Keratinocyte (primary cell): ENCODE measurements at places on chromosomes 4 and X.

GRCh38 chr4:121796283-121796682 lies 4.8 kb upstream of the EXOSC9 start:
- no peak overlapping the region for H3K27ac ChIP-seq
- H3K4me3 ChIP-seq: no peak overlapping the region
- no peak for DNase-seq
- peaks cover 12% of the 10 kb centered on the region for H3K4me1 ChIP-seq
- no peaks in the 10 kb centered on the region for H3K27me3 ChIP-seq

DNA sequence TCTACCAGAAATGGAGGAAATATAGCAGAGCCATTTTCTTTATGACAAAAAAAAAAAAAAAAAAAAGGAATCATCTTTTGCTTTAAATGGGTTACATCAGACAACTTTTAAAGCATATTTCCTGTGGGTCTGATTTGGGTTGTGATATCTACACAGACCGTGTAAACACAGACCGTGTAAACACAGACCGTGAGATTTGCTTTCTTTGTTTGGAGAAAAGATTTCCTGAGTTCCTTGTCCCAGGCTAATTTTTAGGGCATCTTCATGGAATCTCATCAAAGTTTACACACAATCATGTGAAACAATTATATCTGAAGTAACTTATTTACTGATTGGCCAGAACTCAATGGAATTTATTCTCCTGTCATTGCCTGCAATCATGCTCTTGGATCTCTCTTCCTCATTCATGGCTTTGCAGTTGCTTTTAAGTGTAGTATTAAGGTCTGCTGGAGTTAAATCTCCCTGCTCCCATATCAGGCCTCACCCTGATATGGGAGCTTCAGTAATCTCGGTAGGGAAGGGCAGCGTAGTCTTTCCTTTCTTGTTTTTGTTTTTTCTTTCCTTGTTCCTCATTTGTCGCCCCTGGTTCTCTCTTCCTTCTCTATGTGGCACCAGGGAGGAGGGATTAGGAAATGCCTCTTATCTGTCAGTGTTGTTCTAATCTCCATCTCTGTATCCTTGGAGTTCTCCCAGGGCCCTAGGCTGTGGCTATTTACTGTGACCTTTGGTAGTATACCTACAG lies 248.6 kb upstream of the JADE1 start:
- no peak overlapping the region for H3K27ac ChIP-seq
- no peaks in the 10 kb centered on the region for H3K36me3 ChIP-seq
- H3K27me3 ChIP-seq: no peaks in the 10 kb centered on the region

GRCh38 chr4:124318292-124318691 lies 394.2 kb downstream of the ANKRD50 start:
- H3K27me3 ChIP-seq: no peaks in the 10 kb centered on the region
- H3K4me3 ChIP-seq: no peak overlapping the region
- no peak overlapping the region for H3K27ac ChIP-seq
- H3K4me1 ChIP-seq: no peaks in the 10 kb centered on the region
- no peaks in the 10 kb centered on the region for H3K36me3 ChIP-seq

DNA sequence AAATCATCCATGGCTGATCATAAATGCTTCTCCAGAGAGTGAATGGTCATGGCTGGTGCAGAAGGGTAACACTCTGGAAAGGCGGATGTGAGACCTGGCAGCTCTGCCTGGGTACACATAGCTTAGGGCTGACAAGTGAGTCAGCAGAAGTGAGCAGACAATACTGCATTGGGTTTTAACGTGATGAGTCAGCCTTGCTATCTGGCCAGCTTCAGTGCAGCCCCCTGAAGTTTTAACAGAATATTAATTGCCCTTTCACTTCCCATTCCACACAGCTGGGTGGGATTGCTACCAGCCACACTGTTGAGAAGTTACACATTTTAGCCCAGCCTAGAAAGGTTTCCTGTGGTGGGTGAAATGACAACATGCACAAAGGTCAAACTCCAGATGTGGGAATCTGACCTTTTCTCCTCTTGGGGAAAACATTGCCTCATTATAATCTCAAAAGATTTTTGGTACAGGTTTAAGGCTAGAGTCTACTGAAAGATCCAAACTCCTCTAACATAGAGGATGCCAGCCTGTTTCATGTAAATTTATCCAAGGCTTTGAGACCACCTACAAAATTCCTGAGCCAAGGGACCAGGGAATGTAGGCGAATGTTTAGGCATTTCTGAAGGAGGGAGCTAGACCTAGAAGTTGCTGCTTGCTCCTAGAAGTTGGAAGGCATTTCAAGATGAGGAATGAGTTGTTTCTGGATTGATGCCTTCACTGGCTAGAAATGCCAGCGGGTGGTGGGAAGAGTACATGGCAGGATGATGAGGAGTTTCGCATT lies 230.3 kb upstream of the PGRMC2 start:
- H3K27ac ChIP-seq: peak overlapping the region; percentile 73
- no peaks in the 10 kb centered on the region for H3K27me3 ChIP-seq
- peak overlapping the region; percentile 9 for H3K4me3 ChIP-seq
- DNase-seq: no peak
- H3K36me3 ChIP-seq: no peaks in the 10 kb centered on the region

DNA sequence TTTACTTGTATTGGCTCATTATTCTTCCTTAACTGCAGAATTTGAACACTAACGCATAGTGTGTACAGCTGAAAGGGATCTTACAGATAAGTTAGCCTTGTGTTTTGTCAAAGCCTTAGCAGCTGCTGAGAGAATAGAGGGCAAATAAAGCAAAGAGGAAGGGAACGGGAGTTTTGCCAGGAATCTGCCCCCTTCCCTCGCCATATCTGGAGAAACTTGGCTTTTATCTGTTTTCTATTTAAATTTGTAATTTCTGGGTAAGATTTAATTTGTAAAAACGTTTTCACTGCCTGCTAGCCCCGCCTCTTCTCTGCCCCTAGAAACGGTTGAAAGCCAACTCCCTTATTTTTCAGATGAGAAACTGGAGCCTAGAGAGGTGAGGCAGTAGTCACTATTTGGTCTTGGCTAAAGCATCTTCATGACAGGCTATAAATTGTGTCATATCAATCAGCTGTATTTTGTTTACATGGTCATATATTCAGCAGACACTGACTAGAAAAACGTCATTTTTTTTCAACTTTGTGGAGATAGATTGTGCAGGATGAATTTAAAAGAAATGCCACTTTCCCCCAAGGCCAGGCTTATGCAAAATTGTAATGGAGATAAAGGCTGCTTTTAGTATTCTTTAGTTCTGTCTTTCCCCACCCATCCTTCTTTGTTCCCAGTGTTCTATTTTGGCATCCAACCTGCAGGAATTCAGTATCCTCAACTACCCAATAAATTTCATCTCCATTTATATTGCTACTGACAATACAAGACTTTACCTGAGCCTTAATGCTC lies 319.4 kb downstream of the SH2D1A start:
- no peak overlapping the region for H3K4me3 ChIP-seq
- no peaks in the 10 kb centered on the region for H3K4me1 ChIP-seq
- DNase-seq: no peak
- no peaks in the 10 kb centered on the region for H3K27me3 ChIP-seq
- no peaks in the 10 kb centered on the region for H3K36me3 ChIP-seq

DNA sequence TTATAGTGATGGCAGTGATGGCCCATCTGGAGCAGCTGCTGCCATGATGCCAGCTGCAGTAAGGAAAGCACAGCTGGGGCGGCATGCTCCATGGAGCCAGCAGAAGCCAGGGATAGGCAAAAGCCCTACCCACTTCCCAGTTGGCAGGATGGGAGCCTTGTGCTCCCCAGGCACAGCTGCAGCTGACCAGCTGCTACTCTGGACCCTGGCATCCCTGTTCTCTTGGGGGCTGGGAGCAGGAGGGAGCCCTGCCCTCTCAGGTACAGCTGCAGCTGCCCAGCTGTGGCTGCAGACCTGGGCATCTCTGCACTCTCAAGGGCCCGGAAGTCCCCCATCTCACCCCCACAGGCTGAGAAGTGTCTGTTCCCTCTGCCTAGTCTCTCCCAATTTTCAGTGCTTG lies 531.9 kb downstream of the PCDH18 start:
- H3K4me3 ChIP-seq: no peak overlapping the region
- H3K27me3 ChIP-seq: no peaks in the 10 kb centered on the region
- H3K27ac ChIP-seq: no peak overlapping the region
- no peak for DNase-seq
- no peaks in the 10 kb centered on the region for H3K4me1 ChIP-seq
- no peaks in the 10 kb centered on the region for H3K36me3 ChIP-seq

DNA sequence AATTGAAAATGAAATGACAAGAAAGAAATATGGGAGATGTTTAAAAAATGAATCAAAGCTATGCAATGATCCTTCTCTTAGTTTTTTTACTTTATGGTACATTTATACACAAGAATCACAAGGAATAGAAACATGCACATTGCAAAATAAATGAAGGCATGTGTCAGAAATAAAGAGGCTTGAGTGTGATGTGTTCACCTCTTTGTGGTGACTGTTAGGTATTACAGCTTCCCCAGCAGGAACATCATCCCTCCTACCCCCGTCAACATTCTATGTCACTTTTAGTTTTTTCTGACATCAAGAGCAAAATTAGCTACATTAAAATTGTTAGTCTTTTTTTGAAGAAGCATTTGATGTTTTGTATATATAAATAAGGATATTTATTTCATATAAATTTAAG lies 214.8 kb downstream of the SLC4A4 start:
- no peaks in the 10 kb centered on the region for H3K36me3 ChIP-seq
- H3K4me3 ChIP-seq: no peak overlapping the region
- no peaks in the 10 kb centered on the region for H3K27me3 ChIP-seq
- H3K27ac ChIP-seq: no peak overlapping the region
- H3K4me1 ChIP-seq: no peaks in the 10 kb centered on the region
- DNase-seq: no peak

GRCh38 chr4:67499799-67500198 lies 45.5 kb downstream of the CENPC start:
- no peak for DNase-seq
- no peaks in the 10 kb centered on the region for H3K4me1 ChIP-seq
- H3K36me3 ChIP-seq: no peaks in the 10 kb centered on the region
- H3K27me3 ChIP-seq: no peaks in the 10 kb centered on the region
- H3K27ac ChIP-seq: no peak overlapping the region

GRCh38 chrX:7235071-7235470 lies 87.1 kb upstream of the PUDP start:
- H3K4me3 ChIP-seq: no peak overlapping the region
- H3K36me3 ChIP-seq: no peaks in the 10 kb centered on the region
- no peaks in the 10 kb centered on the region for H3K4me1 ChIP-seq
- H3K27ac ChIP-seq: no peak overlapping the region
- no peaks in the 10 kb centered on the region for H3K27me3 ChIP-seq

- peaks cover 8% of the 10 kb centered on the region for H3K4me1 ChIP-seq
- DNase-seq: no peak
- H3K27me3 ChIP-seq: no peaks in the 10 kb centered on the region
- H3K4me3 ChIP-seq: no peak overlapping the region
- H3K36me3 ChIP-seq: peaks cover 4% of the 10 kb centered on the region
- H3K27ac ChIP-seq: no peak overlapping the region
Measured at GRCh38 chrX:154404625-154405192, 4.3 kb downstream of the DNASE1L1 start.

DNA sequence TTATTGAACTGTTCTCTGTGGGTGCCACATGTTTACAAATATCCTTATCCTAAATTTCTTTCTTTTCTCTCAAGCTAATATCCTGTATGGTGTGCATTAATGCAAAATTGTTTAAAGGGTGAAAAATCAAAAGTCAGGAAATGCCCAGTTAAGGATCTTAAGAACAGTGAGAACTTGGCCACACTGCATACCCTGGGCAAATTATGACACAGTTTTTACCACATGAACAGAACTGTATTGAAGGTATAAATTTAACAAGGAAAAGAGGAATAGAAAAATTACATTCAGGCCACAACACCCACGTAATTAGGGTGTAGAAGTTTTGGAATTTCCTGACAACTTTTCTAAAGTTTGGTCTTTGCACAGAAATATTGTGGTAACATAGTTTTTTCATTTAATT lies 94.4 kb upstream of the HCCS start:
- no peak for DNase-seq
- H3K27me3 ChIP-seq: no peaks in the 10 kb centered on the region

DNA sequence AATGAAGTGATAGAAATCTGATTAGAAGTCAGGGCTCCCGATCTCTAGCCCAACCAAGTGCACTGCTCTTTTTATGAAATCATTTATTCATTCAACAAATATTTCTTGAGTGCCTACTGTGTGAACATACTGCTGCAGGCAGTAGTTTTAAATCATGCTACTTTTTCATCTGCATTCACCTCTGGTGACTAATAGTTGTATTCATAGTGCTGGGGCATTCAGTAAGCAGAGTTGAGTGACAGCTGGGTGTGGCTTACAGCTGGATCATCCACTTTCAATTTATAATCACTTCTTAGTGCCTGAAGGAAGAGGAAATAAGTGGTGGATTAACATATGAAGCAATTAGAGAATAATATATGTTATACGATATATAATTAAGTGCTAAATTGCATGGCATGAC lies 94.1 kb upstream of the HPRT1 start:
- H3K4me3 ChIP-seq: no peak overlapping the region
- peaks cover 3% of the 10 kb centered on the region for H3K4me1 ChIP-seq
- peak; percentile 19 for DNase-seq
- H3K27ac ChIP-seq: no peak overlapping the region
- no peaks in the 10 kb centered on the region for H3K36me3 ChIP-seq

- DNase-seq: no peak
- H3K27ac ChIP-seq: no peak overlapping the region
- no peaks in the 10 kb centered on the region for H3K27me3 ChIP-seq
Measured at GRCh38 chr4:114163051-114163450, 183.6 kb upstream of the ARSJ start.

- no peak overlapping the region for H3K4me3 ChIP-seq
- H3K27me3 ChIP-seq: peaks cover 32% of the 10 kb centered on the region
- H3K4me1 ChIP-seq: peaks cover 7% of the 10 kb centered on the region
- H3K27ac ChIP-seq: no peak overlapping the region
Measured at GRCh38 chr4:24675721-24676389, 91.5 kb upstream of the DHX15 start.

DNA sequence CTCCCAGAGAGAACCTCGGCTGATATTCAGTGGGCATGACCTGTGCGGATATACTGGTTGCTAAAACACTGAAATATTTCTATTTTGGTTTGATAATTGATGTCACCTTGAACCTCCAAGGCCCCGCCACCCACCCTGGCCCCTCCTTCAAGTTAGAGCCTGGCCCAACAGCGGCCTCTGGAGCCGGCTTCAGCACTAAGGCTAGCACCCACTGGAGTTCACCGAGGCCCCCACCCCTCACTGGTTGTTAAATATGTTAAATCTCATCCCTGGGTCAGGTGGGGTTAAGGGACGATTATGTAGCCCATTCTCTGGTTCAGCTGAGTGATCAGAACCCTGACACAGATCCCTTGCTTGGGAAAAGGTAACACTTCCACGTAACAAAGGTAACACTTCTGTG lies 24.3 kb downstream of the SEL1L3 start:
- no peak overlapping the region for H3K27ac ChIP-seq
- H3K27me3 ChIP-seq: no peaks in the 10 kb centered on the region
- no peaks in the 10 kb centered on the region for H3K4me1 ChIP-seq
- DNase-seq: no peak
- H3K4me3 ChIP-seq: no peak overlapping the region
- H3K36me3 ChIP-seq: peaks cover 3% of the 10 kb centered on the region

GRCh38 chr4:20249333-20249732 lies 2.4 kb upstream of the SLIT2 start:
- H3K36me3 ChIP-seq: no peaks in the 10 kb centered on the region
- no peaks in the 10 kb centered on the region for H3K27me3 ChIP-seq
- no peak overlapping the region for H3K4me3 ChIP-seq
- peaks cover 8% of the 10 kb centered on the region for H3K4me1 ChIP-seq
- no peak overlapping the region for H3K27ac ChIP-seq
- no peak for DNase-seq
